ENCODE measurements at places on chromosomes 7 and 10.
A peak's percentile ranks its signal among the peaks of the same experiment; 100 is the strongest.

DNA sequence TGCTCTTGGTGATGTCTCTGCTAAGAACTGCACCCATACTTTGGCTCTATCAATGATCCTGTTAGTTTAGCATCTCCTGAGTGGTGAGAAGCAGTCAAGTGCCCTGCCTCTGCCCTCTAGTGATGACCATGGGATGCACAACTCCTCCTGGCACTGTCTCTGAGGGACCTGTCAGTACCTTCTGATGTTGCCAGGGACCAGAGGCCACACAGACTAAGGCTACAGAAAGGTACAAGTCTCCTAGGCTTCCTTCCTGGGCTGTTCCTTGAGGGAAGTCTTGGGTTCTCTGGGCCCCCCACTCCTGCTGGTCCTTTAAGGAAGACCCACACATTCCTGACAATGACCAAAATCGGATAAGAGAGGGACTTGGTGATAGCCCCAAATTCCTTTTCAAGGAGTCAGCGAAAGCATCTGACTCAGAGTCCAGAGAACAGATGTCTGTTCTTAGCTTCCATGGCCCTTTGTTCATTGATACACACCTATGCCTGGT lies 15.3 kb downstream of the NKX2-3 start:
- H3K4me3 ChIP-seq = no peak overlapping the region
- peaks cover 14% of the 10 kb centered on the region for H3K4me1 ChIP-seq
- no peak for DNase-seq
- peaks cover 38% of the 10 kb centered on the region for H3K27me3 ChIP-seq

DNA sequence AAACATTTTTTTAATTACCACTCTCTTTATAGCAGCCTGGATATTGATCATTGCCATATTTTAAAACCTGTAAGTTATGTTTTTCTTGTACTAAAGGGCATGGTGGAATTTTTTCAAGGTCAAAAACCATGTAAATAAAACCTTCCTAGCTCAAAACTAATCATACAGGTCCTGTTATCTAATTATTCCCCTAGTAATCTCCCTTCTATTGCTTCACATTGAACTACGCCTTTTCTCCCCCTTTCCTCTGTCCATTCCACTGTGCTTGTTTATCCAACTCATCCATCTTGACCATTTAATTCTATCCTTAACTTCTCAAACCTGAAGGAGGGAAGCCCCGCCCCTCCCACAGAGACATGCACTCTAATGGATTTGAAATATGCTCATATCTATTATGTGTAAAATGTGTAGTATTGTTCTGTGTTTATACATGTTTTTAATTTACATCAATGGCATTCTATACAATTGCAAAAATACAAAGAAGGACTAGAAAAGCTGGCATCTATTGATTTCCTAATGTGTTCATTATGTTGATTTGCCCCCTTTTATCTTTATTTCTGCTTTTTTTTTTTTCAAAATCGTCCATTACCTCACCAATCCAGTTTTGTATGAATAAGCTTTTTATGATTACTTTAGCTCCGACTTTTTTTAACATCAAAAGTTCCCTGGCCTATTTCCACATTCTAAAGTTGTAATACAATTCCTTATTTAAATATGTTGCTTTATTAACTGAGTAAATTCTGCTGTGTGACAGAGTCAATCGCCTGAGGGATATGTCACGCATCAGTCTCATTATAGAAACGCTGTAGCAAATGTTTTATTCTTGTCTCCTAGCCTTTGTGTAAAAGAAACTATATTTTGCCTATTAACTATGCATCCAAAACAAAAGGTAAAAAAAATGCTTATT lies 61.0 kb downstream of the MET start:
- peaks cover 18% of the 10 kb centered on the region for H3K4me1 ChIP-seq
- H3K27me3 ChIP-seq = no peaks in the 10 kb centered on the region
- peak overlapping the region; percentile 90 for H3K27ac ChIP-seq
- no peaks in the 10 kb centered on the region for H3K36me3 ChIP-seq
- H3K4me3 ChIP-seq = no peak overlapping the region

- H3K36me3 ChIP-seq = no peaks in the 10 kb centered on the region
- no peaks in the 10 kb centered on the region for H3K4me1 ChIP-seq
- H3K27me3 ChIP-seq = no peaks in the 10 kb centered on the region
- DNase-seq = no peak
- H3K27ac ChIP-seq = no peak overlapping the region
- H3K4me3 ChIP-seq = no peak overlapping the region
Measured at GRCh38 chr10:81152656-81153055, 615.0 kb downstream of the SH2D4B start.

DNA sequence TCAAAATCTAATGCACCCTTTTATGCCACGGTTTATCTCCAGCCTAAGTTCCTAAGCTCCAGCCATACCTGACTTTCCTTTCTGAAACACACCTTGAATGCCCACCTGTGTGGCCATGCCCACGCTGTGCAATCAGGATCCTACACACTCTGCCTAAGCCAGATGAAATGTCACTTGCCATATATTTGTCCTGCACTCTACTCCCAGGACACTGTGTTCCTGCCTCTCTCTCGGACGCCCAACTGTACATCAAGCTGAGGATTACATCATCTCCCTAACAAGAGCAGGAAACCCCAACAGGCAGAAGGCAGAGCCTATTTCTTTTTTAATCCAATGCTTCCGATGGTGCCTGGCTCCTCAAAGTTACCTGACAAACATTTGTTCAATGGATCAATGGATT lies 214.6 kb downstream of the SFMBT2 start:
- H3K27me3 ChIP-seq = peaks cover 2% of the 10 kb centered on the region
- no peak overlapping the region for H3K4me3 ChIP-seq
- no peak for DNase-seq
- peaks cover 62% of the 10 kb centered on the region for H3K36me3 ChIP-seq
- no peak overlapping the region for H3K27ac ChIP-seq

DNA sequence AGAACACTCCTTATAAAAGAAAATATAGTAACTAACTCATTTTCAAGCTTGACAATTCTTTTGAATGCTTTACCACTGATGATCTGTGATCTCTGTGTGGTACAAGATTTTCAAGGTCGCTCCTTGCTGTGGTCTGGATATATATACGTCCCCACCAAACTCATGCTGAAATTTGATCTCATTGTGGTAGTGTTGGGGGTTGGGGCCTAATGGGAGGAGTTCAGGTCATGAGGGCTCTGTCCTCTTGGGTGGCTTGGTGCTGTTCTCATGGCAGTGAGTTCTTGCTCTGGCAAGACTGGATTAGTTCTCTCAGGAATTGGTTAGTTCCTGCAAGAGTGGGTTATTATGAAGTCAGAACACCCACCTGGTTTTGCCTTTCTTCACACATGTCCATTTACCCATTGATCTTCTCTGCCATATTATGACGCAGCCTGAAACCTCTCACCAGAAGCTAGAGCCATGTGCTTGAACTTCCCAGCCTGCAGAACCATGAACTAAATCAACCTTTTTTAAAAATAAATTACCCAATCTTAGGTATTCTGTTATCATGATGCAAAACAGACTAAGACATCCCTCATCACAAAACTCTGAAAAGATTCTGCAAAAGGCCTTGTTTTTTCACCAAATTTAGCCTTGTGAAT lies 8.3 kb upstream of the EDRF1 start:
- H3K4me3 ChIP-seq = no peak overlapping the region
- no peak for DNase-seq
- H3K36me3 ChIP-seq = no peaks in the 10 kb centered on the region
- H3K4me1 ChIP-seq = no peaks in the 10 kb centered on the region

- H3K27ac ChIP-seq = no peak overlapping the region
- no peaks in the 10 kb centered on the region for H3K4me1 ChIP-seq
- DNase-seq = no peak
- peaks cover 6% of the 10 kb centered on the region for H3K36me3 ChIP-seq
Measured at GRCh38 chr10:127299956-127300689, 103.7 kb upstream of the INSYN2A start.

GRCh38 chr10:106557053-106557452 lies 607.5 kb downstream of the SORCS1 start:
- H3K4me1 ChIP-seq = no peaks in the 10 kb centered on the region
- H3K36me3 ChIP-seq = no peaks in the 10 kb centered on the region
- peak overlapping the region; percentile 42 for H3K27ac ChIP-seq

DNA sequence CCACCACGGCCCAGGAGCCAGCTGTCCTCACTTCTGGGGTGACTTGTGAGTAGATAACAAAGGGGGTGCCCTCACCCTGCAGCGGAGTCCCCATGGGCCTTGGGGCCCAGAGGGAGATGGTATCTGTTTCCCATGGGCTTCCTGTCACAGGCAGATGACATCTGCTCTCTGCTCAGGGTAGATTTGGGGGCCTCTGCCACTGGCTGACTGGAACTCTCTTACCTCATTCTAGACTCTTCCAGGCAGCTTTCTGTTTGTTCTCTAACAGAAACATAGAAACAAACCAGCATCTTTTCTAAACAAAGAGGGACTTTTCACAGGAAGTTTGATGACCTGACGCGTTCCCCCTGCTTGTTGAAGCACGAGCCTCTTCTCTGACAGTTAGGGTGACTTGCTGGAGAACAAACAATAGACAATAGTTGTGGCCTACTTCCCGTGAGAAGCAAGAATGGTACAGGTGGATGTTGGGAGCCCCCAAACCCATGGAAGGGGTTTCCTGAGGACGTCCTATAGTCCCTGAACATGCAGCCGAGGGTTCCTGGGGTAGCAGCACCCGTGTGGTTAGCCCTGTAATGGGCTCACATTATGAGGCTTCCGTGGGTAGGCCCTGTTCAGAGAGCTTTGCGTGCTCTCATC lies 61.6 kb downstream of the GRK5 start:
- H3K27me3 ChIP-seq = no peaks in the 10 kb centered on the region
- H3K4me3 ChIP-seq = no peak overlapping the region
- H3K27ac ChIP-seq = peak overlapping the region; percentile 84
- H3K36me3 ChIP-seq = peaks cover 8% of the 10 kb centered on the region

DNA sequence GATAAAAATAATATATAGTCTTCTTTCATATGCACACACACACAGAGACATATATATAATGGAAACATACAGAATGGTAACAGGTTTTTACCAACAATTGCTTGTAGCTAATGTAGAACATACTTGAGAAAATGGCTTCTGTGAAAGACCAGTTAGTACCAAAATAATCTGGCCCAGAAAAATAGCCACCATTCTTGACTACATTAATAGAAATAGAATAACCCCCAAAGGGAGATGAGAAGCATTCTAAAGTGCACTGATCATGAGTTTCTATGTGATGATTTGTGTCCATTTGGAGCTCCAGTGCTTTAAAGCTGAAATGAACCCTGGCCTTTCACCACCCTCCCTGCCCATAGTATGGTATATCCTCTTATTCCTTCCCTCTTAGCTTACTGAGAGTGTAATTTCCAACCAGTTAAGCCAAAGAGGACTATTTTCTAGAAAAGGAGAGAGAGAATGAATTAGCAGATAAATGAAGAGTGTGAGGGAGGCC lies 22.9 kb upstream of the IFIT2 start:
- no peaks in the 10 kb centered on the region for H3K27me3 ChIP-seq
- peak; percentile 71 for DNase-seq
- no peak overlapping the region for H3K4me3 ChIP-seq
- peak overlapping the region; percentile 80 for H3K27ac ChIP-seq

DNA sequence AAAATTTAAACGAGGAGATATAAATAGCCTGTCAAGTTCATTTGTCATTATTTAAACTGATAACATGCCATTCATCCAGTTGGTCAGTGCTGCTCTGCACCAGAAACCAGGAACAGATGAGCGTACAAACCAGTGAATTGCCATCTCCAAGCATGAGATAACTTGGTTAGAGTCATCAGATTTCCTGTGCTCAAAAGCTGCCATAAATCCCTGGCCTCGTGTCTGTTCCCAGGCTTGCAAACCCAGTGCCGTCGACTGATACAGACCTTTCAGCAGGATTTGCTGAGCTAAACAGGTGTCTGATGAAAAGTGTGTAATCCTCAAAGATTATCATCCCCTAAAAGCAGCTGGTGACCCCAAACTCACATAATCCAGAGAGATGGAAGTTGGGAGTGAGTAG lies 96.0 kb upstream of the SAMD8 start:
- DNase-seq = no peak
- H3K4me3 ChIP-seq = no peak overlapping the region
- H3K27me3 ChIP-seq = no peaks in the 10 kb centered on the region
- H3K4me1 ChIP-seq = peaks cover 14% of the 10 kb centered on the region

- H3K27me3 ChIP-seq = no peaks in the 10 kb centered on the region
- H3K36me3 ChIP-seq = no peaks in the 10 kb centered on the region
- H3K27ac ChIP-seq = no peak overlapping the region
- no peak for DNase-seq
- H3K4me1 ChIP-seq = no peaks in the 10 kb centered on the region
- H3K4me3 ChIP-seq = no peak overlapping the region
Measured at GRCh38 chr7:39446546-39446945, 119.7 kb upstream of the YAE1 start.

DNA sequence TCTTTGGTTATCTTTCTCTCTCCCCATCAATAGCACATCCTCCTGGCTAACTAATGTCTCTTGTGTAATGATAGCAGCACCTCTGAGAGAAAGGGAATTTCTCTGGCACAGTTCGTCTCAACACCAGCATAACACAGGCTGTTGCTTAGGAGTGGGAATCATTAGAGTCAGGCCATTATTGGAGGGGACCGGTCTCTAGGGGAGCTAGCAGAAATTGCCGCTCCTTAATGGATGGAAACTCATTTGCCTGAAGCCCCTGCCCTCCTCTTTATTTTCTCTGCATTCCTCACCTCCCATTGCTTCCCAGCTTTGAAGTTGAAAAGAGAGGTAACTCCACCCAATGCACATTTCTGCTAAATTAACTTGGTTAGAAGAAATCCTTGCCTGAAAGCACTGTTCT lies 11.9 kb downstream of the LRRC4 start:
- no peak overlapping the region for H3K4me3 ChIP-seq
- no peaks in the 10 kb centered on the region for H3K27me3 ChIP-seq
- H3K27ac ChIP-seq = no peak overlapping the region
- H3K36me3 ChIP-seq = peaks cover 11% of the 10 kb centered on the region
- no peak for DNase-seq

DNA sequence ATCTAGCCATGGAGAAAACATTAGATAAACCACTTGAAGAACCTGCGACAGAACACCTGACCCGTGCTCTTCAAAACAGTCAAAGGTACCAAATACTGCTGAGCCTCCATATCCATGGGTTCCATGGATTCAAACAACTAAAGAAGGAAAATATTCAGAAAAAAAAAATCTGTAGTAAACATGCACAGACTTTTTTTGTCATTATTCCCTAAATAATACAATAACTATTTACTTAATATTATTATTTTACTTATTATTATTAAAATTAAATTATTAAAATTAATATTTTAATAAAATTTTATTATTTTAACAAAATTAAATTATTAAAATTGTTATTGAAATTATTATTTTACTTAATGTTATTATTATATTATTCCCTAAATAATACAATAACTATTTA lies 101.0 kb upstream of the PDE1C start:
- no peak overlapping the region for H3K27ac ChIP-seq
- H3K4me1 ChIP-seq = no peaks in the 10 kb centered on the region
- H3K36me3 ChIP-seq = no peaks in the 10 kb centered on the region
- H3K27me3 ChIP-seq = no peaks in the 10 kb centered on the region
- no peak overlapping the region for H3K4me3 ChIP-seq
- DNase-seq = no peak

GRCh38 chr7:81111781-81112540 lies 193.1 kb upstream of the SEMA3C start:
- peaks cover 2% of the 10 kb centered on the region for H3K4me1 ChIP-seq
- H3K36me3 ChIP-seq = no peaks in the 10 kb centered on the region
- no peak overlapping the region for H3K4me3 ChIP-seq
- no peaks in the 10 kb centered on the region for H3K27me3 ChIP-seq
- DNase-seq = peak; percentile 41
- no peak overlapping the region for H3K27ac ChIP-seq
